ENCODE measurements at places on chromosomes 12 and 14.
A peak's percentile ranks its signal among the peaks of the same experiment; 100 is the strongest.

GRCh38 chr12:65900912-65901672, 76.8 kb downstream of the HMGA2 start:
- no peak for DNase-seq

GRCh38 chr12:99706736-99707473, 59.4 kb downstream of the GARIN6 start:
- no peak for DNase-seq

DNA sequence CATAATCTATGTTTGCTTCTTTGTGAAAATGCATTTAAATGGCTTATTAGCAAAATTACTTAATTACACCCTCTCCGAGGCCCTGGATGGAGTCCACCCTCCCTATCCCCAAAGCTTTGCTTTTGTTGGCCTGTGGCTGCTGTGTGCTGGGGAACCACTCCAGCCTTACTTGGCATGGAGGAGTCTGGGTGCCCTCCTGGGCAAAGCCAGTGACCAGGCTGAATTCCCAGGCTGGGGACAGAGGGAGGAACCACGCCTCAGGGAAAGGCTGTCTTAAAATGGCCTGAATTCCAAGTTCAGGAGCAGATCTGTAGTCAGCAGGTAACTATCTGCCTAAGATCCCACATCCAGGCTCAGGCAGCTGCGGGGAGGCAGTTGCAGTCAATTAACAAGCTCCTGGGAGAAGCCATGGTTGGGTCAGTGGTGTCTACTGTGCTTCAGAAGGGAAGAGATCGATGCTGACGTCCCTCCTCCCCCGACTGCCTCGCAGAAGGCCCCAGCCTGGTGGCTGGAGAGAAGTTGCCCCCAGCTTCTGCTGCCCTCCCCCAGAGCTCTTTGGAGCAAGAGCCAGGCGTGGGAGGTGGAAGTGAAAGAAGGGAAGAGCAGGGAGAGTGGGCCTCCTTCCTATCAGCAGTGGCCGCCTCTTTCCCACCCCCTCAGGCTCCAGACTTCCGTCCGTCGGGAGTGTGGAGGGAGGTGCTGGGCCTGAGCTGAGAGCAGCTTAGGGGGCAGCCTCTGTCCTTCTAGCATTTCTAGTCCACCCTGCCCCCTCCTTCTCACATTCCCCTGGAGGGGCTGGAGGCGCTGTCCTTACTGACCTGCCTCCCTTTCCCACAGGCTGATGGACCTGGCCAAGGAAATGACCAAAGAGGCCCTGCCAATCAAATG, 11.3 kb downstream of the VASH1 start:
- no peak for DNase-seq

GRCh38 chr12:18468246-18469075, 207.1 kb downstream of the PIK3C2G start:
- DNase-seq = peak; percentile 7

GRCh38 chr12:105322070-105322469, 8.4 kb upstream of the C12orf75 start:
- DNase-seq = no peak

DNA sequence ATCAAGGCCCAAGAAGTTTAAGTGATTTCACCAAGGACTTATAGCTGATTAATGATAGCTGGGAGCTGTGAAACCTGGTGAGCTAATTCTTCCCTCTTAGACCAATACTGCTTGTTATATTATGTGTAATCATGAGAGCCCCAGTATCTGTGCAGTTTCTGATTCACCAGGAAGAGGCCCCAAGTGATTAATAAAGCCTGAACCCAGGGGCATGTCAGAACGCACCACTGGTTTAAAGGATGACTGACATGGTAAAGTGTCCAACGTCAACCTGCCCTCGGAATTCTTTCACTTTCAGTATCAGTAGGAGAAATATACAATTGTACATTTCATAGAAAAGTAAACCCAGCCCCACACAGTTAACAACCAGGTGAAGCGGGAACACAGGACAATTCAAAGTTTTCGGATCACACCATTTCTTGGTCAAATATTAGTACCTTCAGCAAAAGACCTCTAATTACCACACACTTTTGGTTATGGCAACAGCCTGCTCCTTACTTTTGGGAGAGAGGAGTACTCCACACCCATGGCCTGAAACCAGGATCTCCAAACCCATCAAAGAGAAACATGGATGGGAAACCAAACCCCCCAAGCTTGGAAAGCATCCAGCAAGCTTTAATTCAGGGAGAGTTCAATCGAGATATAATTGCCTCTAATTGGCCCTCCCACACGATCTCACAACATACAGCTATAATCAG, 28.5 kb downstream of the TMCC3 start:
- no peak for DNase-seq

- peak; percentile 21 for DNase-seq
These were observed 3.8 kb downstream of the GALNT16 start for GRCh38 chr14:69263771-69264170.

GRCh38 chr12:129083121-129083840, 230.0 kb downstream of the GLT1D1 start:
- DNase-seq = no peak

GRCh38 chr14:104723651-104724406, at the start of gene ADSS1:
TSS of gene ADSS1 (plus strand) at chr14:104724229. CDS start at chr14:104724271, 42 bp downstream.
- peak; percentile 92 for DNase-seq

DNA sequence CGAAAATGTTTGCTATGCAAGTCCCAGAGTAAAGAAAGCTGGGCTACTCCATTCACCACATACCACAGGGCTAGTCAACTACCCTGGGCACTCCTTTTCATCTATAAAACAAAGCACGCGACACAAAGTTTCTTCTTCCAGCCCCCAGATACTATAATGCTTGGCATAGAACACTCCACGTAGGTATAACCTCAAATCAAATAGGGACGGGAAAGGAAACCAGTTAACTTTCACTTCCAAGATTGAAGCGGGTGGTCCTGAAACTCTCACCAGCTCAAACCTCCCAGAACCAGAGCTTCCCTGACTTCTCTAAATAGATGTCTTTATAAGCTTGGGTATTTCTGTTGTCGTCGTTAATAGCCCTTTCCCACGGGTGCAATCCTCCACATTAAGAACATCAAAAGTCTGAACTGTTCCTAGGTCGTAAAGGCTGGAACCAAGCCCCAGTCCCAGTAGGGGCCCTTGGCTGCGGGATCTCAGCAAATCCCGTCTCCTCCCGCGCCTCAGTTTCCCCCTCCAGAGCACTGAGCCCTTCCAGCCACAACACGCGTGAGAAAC, 647 bp downstream of the LGMN start:
- peak; percentile 36 for DNase-seq

DNA sequence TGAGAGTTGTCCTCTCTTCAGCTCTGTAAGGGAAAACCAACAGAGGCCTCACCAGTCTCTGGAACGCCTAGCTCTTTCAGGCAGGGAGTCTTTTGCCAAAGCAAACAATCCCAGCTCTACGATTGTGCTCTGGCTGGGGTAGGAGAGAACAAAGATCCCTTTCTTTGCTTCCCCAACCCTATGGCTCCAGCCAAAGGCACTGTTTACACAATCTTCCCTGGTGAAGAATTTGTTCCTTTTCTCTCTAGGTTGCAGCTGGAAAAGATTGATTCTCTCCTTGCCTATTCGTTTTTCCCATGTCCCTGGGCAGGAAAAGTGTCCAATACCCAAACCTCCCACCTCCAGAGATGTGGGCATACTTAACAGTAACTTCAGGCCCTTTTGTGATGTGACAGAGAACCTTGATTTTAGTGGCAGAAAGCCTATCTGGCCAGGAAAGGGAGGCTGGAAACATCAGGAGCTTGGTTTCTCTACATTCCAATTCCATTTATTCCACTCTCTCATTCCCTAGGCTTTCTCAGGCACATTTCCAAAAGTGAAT, 16.8 kb downstream of the ATP5MC2 start:
- DNase-seq = peak; percentile 55

- DNase-seq = no peak
These were observed 113.9 kb upstream of the MYL2 start for GRCh38 chr12:111034083-111034885.

DNA sequence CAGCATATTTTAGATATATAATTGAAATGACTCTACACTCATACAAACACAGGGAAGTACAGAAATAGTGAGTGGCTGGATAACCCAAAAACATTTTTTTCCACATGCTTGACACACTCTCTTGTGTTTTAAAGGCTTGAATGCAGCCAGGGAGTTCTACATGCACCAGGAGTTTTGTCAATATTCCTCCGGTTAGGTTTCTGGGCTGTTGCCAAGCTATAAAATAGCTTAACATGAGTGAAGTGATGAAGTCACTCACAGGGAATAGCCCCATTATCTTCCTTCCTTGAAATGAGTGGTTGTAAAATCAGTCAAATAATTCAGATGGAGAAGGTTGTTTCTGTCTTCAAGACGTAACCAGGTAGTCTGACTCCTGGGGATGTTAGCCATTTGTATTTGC, 582.7 kb downstream of the SLC6A15 start:
- DNase-seq = no peak
